ENCODE measurements at places on chromosomes 11 and 22.

- no peak for DNase-seq
Observed at GRCh38 chr11:97607291-97608000, 1217.6 kb downstream of the JRKL start.

DNA sequence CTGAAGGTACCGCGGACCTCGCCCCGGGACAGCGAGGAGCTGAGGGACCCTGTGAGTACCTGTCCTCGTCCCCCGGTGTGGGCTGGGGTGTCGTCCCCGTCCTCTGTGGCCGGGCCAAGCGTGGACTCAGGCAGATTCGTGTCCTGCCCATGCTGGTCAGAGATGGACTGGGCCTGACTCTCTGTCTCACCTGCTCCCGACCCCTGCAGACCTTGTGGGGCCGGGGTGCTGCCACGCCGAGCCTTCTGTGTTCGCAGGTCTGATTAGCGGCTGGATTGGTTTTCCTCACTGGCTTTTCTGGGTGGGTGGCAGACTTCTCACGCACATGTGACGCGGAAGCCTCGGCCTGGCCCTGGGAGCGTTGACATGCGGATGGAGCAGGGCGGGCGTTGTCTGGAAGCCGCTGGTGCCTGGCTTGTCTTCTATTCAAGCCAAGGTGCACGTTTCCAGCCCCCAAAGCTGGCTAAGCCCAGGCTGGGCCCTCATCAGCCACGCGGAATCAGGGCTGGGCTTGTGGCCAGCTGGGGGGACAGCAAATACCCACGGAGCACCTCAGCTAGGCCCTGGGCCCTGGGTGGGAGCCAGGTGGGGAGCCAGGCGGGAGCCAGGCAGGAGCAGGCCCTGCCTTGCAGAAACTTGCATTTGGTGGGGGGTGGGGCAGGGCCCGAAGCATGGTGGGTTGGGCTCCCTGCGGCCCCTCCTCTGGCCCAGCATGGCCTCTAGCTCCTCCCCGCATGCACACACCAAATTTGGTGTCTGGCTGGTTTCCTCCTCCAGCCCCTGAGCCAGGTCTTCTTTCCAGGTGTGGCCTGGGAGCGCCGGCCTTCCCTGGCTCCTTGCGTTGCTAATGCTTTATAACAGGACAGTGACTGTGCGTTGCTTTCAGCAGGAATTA is 7.0 kb downstream of the GRAMD4 start:
- DNase-seq: no peak

GRCh38 chr11:113286509-113287497 is 27.6 kb upstream of the TTC12 start:
- DNase-seq: no peak

GRCh38 chr11:64770120-64770519 is 8.2 kb downstream of the SF1 start:
- DNase-seq: no peak

- DNase-seq: no peak
Observed at GRCh38 chr11:50187220-50187619, 154.5 kb downstream of the OR4C45 start.

DNA sequence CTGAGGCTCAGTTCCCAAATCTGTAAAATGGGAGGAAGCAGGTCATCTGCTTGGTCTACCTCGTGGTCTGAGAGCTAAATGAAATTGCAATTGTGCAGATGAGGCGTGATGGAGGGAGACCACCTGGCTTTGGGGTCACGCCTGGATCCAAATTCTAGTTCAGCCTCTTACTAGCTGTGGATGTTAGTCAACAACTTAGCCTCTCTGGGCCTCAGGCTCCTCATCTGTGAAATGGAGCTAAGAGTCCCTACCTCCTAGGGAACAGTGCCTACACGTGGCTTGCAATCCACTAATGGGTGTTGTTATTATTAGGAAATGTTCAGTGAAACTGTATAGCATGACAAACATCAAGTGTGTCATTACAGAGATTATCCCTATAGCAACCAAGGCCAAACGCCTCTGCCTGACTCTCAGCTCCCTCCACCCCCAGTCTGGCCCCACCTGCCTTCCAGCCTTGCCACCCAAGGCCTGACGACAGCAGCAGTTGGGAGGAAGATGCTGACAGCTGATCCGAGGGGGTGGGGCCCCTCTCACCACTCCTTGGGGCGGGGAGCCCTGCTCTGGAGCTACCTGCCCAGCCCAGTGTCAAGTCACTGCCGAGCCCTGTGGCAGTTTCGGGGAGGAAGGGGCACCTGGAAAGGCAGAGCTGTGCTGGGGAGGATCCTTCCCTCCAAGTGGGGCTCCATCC is 1.7 kb upstream of the RHOD start:
- peak; percentile 41 for DNase-seq

DNA sequence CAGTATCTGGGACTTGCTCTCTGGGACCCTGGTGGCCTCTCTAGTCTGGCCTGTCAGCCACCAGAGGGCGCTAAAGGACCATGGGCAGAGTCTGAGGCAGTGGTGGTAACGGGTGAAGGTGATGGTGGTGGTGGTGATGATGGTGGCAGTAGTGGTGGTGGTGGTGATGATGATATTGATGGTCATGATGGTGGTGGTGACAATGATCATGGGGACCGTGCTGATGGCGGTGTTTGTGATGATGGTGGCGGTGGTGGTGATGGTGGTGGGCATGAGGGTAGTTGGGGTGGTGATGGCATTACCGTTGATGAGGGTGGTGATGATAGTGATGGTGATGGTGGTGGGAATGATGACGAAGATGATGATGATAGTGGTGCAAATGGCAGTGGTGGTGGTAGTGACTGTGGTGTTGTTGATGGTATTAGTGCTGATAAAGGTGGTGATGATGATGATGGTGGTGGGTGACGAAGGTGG is 16.0 kb downstream of the TRPM5 start:
- peak; percentile 90 for DNase-seq

- peak; percentile 40 for DNase-seq
Observed at GRCh38 chr11:45180179-45180847, 33.9 kb downstream of the PRDM11 start.

GRCh38 chr11:66820381-66820780 is 22.9 kb upstream of the RCE1 start:
- DNase-seq: no peak

DNA sequence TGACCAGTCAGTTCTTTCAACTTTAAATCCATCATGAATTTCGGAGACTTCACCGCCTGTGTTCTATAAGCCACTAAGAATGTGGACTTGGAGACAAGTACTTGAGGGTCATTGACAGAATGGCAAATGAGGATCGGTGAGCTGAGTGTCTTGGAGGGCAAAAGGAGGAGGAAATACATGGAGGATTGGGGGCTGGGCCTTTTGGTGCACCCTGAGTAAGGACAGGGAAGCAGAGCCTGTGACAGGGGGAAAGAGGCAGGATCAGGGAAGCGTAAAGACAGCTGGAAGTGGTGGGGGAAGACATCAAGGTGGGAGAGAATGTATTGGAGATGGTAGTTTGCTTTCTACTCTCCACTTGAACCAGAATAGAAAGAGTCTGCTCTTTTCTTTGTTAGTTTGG is 70.4 kb upstream of the MTMR2 start:
- no peak for DNase-seq

DNA sequence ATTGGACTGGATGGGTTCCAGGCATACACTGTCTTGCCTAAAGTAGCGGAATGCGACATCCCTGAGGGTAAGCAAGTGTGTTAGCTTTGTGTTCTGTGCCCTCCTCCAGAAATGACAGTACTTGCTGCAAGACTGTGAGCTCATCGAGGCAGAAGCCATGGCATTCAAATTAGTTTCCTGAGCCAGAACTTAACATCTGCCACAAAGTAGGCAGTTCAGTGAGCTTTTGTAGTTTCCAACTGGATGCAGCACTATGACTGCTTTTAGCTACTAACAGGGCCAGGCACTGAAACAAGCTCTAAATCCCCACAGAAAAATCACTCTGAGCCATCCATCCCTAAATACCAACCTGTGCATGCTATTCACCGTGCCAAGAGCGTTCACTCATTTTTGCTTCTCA is 1.2 kb upstream of the FAR1 start:
- no peak for DNase-seq

DNA sequence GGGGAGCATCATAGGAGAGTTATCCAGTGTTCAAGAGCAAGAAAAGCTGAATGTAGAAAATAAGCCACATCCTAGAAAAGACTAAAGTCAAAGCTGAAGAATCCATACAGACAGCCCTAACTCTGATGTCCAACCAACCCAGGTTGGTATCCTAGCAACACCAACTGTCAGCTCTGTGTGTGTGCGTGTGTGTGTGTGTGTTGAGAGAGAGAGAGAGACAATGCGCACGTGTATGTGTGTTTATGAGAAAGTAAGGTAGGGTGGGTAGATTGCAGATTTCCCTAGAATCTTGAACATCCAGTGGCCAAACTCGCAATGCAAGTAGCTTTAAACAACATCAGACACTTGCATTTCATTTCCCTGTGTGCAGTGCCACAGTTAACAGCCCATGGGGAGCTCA is 274.9 kb downstream of the FAM181B start:
- DNase-seq: no peak

DNA sequence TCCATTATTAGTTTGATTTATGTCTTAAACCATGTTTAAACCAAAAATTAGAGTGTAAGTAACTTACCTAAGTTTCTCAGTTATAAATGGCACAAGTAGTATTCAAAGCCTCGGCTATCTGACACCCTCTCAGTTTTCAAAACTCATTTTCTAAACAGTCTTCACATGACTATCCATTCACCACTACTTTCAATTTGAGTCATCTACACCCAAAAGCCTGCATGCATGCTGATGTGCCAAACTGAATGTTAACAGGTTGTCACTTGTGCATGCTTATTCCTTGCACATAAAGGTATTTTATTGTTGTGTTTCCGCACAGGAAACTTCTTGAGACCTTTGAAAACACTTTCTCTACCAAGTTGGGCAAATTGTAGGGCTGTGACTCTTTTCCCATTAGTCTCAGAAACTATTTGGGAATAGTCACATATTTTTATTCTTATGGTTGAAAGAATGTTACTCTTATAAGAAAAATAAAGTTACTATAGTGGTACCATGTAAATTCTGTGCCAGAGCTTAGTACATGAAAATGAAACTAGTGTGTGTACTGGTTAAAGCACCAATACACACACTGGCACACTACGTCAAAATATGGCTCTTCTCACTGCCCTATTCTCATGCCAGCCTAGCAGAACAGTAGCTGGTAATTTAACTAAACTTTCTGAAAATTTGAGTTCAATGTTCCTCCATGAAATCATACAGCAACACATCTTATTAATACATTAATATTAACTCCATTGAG is 2.2 kb upstream of the OR51E2 start:
- no peak for DNase-seq

- DNase-seq: no peak
Observed at GRCh38 chr22:17633217-17633997, 4.9 kb upstream of the ATP6V1E1 start.

GRCh38 chr22:30947173-30947815 is 21.3 kb downstream of the MORC2 start:
- DNase-seq: no peak

- DNase-seq: no peak
Observed at GRCh38 chr11:72030472-72031045, 31.9 kb downstream of the IL18BP start.

GRCh38 chr22:50723991-50724390 is 14.0 kb upstream of the ACR start:
- DNase-seq: no peak

DNA sequence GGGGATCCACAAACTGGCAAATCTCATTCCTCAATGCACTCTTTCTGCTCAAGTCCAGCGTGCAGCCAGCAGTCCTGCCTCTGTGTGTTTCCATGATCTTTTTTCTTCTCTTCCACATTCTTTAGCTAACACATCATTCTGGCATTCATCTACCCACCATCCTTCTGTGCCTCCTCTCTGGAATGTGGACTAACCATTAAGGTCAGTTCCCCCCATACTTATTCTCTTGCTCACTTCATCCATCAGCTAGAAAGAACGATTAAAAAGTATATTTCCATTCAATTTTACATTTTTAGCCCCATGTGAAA is 7.8 kb downstream of the KIRREL3 start:
- no peak for DNase-seq

DNA sequence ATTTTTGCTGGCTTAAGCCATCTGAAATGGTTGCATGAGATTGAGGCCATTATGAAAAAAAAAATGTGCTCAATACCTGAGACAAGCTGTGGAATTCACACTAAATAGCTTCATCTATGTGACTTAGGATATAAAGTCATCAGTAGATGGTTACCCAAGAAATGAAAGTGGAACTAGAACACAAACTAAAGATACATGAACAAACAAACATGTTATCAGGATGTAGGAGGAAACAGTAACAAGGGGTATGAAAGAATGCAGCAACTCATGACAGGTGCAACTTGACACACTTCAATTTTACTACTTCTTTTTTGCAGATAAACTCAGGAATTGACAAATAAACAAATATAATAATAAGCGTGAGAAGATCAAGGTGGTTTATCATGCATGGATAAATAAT is 155.0 kb downstream of the WT1 start:
- no peak for DNase-seq

DNA sequence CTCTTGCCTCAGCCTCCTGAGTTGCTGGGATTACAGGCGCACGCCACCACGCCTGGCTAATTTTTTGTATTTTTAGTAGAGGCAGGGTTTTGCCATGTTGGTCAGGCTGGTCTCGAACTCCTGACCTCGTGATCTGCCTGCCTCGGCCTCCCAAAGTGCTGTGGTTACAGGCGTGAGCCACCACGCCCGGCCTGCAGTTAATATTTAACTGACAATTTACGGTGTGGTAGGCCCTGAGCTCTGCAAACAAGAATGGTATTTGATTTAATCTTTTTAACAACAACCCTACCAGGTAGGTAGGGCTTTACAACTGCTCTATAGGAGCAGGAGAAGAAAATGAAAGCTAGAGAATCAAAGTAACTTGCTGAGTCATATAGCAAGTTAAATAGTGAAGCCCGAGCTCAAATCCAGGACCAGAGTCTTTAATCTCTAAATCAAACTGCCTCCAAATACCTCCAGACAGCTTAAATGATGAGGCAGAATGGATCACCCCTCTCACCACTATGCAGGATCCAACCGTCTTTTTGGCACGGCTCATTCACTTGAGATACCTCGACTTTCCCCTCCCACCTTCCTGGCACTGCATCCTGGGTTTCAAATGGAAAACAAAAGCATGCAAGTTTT is 9.4 kb downstream of the UEVLD start:
- DNase-seq: no peak

DNA sequence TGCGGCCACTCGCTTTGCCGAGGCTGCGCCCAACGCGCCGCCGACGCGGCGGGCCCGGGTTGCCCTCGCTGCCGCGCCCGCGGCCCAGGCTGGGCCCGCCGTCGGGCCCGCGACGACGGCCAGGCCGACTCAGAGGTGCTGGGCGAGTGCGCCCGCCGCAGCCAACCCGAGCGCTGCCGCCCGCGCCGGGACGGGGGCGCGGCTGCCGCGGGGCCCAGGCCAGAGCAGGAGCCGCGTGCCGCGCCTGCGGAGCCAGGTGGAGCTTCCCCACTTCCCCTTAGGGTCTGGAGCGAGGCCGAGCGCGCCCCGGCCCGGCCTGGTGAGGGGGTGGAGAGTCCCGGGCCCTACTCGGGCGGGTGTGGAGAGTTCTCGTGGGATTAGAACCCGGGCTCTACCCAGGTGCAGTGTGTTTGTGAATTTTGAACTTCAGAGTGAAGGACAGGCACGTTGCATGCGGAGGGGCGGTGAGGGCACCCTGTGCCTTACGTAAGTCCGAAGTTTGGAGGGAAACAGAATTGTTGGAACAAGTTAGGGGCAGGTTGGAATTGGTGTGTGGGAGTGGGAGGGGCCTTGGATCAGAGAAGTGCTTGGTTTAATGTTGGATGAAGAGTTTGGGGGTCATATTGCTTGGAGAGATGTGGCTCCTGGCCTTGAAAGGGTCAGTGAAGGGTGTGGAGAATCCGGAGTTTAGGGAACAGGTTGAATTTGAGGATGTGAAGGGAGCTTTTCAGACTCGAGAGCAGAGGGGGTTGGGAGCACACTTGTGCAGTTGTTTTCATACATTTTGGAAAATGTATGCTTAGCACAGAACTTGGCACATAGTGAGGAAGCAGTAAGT is 697 bp downstream of the RNF169 start:
- DNase-seq: peak; percentile 77

GRCh38 chr11:128733440-128734102 is 39.7 kb downstream of the FLI1 start:
- no peak for DNase-seq

Data from activated T-cell treated with anti-CD3 and anti-CD28 coated beads, Interleukin-2, amount 50 U/mL, for 24 hours (primary cell).